Brain microvascular endothelial cell (primary cell): ENCODE measurements at places on chromosomes 5 and 9.

DNA sequence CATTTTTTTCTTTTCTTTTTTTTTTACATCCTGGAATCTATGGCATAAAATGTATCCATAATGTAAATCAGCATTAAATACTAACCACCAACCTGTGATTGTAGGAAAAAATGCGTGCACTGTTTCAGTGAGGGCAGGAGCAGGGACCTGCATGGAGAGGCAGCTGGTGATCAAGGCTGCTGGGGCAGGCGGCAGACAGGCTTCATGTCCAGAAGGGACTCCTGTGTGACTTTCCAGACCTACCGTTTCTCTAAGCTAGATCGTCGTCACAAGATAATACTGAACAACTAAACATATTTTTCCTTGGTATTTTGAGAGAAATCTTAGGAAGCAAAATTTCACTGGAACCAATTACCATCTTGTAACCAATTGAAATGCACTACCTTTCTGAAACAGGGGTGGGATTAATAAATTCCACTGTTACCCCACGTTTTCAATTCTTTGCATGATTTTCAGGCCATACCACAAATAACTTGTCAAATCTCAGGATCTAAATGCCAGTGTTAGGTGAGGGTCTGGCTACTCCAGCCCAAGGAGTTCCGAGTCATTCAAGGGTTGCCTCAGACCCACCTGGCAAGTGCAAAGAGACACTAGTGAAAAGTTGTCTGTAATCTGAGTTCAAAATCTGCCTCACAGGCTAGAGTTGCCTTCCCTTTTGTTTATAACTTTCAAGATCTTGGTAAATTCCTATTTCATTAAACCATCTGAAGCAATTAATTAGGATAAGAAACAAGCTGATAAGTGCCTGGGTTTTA, 198.2 kb downstream of the SEMA5A start:
- no peak for DNase-seq

DNA sequence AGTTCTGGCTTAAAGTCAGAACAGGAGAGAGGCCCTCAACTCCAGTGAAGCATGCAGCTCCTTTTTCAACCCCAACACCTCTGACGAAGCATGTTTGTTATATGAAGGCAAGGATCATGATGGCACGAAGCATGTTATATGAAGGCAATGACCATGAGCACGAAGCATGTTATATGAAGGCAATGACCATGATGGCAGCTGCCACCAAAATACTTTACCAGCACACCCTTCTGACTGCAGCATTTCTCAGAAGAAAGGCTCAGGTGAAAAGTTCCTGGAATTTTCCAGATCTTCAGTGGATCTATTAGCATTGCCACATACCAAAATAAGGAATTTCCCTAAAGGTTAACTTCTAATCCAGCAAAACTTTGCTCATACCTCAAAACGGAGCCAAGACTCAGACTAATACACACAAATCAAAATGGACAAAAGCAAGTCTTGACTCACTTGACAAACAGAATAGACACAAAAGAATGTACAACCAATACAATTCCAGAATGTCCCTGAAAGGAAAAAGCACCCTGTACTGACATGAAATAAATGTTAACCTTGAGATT, 217.4 kb downstream of the FANCC start:
- no peak for DNase-seq

DNA sequence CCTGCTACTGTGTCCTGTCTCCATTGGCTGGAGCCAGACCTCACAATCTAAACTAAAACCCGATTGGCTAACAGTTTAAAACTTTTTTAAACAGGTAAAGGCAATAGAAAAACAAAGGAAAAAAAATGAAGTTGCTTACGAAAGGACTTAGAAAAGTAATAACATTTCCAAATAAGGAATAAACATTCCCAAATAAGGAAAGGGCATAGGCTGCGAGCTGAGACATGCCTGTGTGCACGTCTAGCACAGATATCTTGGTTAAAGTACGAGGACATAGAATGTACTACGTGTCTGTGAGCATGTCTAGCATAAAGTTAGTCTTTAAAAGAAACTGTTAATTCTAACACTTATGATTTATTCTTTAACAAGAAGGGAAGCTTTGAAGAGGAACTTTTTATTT, 15.3 kb upstream of the FAM120A start:
- no peak for DNase-seq

DNA sequence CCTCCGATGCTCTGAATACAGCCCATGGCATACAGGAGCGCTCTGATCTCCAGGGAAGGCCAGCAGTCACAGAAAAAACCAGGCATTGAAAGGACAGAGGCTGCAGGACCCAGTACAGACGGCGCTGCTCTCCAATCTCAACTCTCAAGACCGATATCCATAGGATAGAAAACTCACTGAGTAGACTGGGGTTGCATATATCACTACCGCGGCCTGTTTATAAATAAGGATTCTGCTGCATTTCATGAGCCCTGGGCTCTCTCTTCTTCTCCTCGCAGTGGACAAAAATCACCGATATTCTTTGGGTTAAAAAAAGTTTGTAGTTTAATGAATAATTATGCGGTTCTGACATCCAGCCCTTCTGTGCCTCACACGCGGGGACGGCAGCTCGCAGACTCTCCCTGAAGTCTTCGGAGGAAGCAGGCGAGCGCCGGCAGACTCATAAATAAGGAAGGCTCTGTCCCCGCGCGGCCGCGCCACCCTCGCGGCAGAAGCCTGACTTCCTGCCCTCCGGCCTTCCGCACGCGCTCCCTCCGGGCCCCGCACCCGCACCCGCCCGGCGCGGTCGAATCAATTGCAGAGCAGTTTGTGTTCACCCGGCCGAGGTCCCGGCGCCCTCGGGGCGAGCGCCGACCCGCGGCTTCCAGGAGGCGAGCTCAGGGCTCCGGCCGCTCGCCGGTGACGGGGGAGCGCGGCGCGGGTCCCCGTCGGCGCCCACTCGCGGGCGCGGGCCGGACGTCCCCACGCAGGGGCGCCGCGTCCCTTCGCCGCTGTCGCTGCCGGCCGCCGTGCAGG, at the start of gene FAM78A:
Gene FAM78A, minus strand, starts transcription at position 417 of the 795 bp plus-strand sequence. Its CDS starts 331 bp downstream, at position 86.
- DNase-seq: no peak

DNA sequence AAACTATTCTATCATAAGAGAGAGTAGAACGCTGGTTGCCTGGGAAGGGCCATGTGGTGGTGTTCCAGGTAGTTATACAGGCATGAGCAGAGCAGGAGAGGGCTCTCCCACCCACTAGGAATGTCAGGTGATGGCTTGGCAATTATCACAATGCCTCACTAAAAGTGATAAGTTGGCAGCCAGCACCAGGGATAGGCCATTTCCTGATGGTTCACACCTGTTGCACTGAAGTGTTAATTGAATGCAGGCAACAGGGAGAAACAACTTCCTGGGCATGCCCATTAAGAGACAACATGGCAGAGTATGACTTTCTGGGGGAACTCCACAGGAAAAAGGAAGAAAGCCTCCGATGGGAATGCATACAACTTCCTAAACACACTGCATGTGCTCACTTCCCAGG, 593.2 kb downstream of the ELAVL2 start:
- DNase-seq: no peak
